ENCODE measurements at places on chromosomes 16 and 17.
A peak's percentile ranks its signal among the peaks of the same experiment; 100 is the strongest.

- no peak for DNase-seq
These were observed 2.3 kb downstream of the TLE7 start for GRCh38 chr16:71439523-71439922.

GRCh38 chr17:55421179-55421934 is at the start of gene MMD:
TSS of gene MMD (minus strand) at chr17:55421835. CDS start at chr17:55421695, 140 bp downstream.
- DNase-seq, result no peak

GRCh38 chr17:44146375-44147346 is 4.9 kb downstream of the HROB start:
- no peak for DNase-seq

GRCh38 chr17:64232466-64233262 is 30.4 kb downstream of the TEX2 start:
- DNase-seq, result no peak

- no peak for DNase-seq
These were observed 6.2 kb downstream of the LLGL2 start for GRCh38 chr17:75531721-75532072.

DNA sequence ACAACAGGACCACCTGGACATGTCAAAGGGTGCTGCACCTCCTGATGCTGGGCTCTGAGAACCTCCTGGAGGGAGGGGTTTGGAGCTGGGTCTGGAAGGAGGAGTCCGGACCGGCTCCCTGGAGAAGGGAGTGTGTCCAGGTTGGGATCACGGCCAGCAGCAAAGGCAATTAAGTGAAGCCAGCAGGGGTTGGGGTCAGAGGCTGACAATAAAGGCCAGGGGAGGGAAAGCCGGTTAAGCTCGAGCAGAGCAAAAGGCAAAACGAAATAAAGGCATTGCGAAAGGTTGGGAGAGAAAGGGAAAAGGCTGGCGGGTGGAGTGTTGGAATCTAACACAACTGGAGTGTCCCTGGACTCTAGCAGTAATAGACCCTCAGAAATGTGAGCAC is 992 bp upstream of the CACNG4 start:
- no peak for DNase-seq

DNA sequence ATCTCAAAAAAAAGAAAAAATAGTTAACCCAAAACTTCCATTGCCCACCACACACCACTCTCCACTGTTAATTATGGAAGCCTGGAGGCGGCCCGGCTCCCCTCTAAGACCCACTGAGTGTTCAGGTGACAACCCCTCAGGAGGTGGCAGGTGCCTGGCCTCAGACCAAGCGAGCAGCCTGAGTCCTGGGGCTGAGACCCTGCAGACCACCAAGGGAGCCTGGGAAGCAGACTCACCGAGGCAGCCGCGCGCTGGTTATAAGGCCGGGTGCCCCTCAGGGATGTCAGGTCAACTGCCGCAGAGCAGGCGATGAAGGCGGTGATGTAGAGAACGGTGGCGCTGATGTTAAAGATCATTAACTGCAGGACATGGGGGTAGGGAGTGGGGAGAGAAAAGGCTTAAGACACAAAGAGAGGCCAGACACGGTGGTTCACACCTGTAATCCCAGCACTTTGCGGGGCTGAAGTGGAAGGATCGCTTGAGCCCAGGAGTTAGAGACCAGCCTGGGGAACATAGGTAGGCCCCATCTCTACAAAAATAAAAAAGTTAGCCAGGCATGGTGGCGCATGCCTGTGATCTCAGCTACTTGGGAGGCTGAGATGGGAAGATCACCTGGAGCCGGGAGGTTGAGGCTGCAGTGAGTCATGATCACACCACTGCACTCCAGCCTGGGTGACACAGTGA is 13.3 kb downstream of the ARL2BP start:
- DNase-seq, result no peak

DNA sequence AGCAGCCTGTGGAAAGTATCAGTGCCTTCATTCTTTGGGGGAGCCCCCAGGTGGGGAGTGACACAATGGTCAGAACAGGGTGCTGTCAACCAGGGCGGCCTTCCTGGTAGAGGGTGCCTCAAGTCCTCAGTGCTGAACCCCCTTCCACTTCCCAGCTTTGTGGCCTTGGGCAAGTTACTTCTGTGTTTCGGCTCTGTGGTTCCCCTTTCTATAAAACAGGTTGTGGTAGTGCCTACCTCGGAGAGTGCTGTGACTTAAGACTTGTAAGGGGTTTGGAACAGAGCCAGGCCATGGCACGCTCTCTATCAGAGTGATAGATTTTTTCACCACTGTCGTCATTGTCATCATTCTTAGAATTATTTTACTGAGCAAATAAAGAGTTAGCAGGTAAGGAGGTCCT is 141.1 kb downstream of the CCDC182 start:
- peak; percentile 44 for DNase-seq

All from stimulated activated CD4-positive, alpha-beta T cell treated with anti-CD3 and anti-CD28 coated beads, Interleukin-1b, Interleukin-23, amount 100 ng/mL, for 24 hours (primary cell).